ENCODE measurements at places on chromosomes 7 and 10. TPM values are rescaled to one million over a fixed set of nuclear protein-coding genes. Genes with fewer than 3 reads are reported as not detected.
A peak's percentile ranks its signal among the peaks of the same experiment; 100 is the strongest.

- peaks cover 10% of the 10 kb centered on the region for H3K4me1 ChIP-seq
- H3K27me3 ChIP-seq, result no peaks in the 10 kb centered on the region
- H3K36me3 ChIP-seq, result peaks cover 27% of the 10 kb centered on the region
- no peak overlapping the region for H3K27ac ChIP-seq
- H3K4me3 ChIP-seq, result no peak overlapping the region
These were observed 6.2 kb upstream of the ACTR3C start for GRCh38 chr7:150329331-150330120.

- DNase-seq, result no peak
- peaks cover 29% of the 10 kb centered on the region for H3K4me1 ChIP-seq
- no peak overlapping the region for H3K27ac ChIP-seq
- H3K27me3 ChIP-seq, result no peaks in the 10 kb centered on the region
These were observed 94.9 kb downstream of the ZMIZ1 start for GRCh38 chr10:79163666-79163975.

GRCh38 chr10:78267598-78267997 is 233.9 kb downstream of the RPS24 start:
- H3K36me3 ChIP-seq, result no peaks in the 10 kb centered on the region
- H3K4me3 ChIP-seq, result no peak overlapping the region
- no peak overlapping the region for H3K27ac ChIP-seq
- no peak for DNase-seq

NCF1 gene
- total RNA-seq, result not detected

GRCh38 chr7:66921396-66921917 is 432 bp downstream of the TMEM248 start:
- DNase-seq, result no peak
- H3K27me3 ChIP-seq, result no peaks in the 10 kb centered on the region
- peak overlapping the region; percentile 71 for H3K27ac ChIP-seq

DNA sequence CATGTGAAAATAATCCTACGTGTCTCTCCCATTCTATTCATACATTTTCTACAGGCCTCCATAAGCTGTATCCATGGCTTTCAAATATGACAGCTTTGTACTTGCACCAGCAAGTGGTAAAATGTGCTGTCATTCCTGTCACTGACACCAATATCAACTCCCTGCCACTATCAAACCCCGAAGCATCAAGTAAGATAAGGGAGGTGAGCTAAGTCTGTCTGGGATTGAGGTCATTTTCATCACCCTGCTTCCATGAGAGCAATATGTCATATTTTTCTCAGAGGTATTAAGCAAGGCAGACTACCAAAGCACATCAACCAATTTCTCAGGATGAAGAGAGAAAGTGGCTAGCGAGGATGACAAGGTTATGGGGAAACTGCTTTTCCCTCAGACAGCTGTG is 11.1 kb downstream of the GPR22 start:
- H3K4me3 ChIP-seq, result no peak overlapping the region
- no peak overlapping the region for H3K27ac ChIP-seq
- no peaks in the 10 kb centered on the region for H3K4me1 ChIP-seq
- no peaks in the 10 kb centered on the region for H3K36me3 ChIP-seq
- no peak for DNase-seq

DNA sequence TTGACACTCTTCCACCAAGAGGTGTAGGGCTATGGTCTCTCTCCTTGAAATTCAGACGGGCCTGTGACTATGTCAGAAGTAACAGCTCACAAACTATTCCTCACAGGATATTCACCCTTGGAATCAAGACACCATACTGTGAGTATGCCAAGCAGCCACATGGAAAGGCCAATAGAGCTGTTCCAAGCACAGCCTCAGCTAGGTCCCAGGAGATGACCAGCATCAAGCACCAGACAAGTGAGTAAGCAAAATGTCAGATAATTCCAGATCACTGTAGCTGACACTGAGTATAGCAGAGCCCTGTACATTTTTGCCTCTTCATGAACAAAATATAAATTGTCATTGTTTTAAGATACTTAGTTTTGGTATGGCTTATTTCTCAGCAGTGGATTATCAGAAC is 88.1 kb upstream of the KCND2 start:
- no peak for DNase-seq
- H3K4me1 ChIP-seq, result no peaks in the 10 kb centered on the region
- H3K36me3 ChIP-seq, result no peaks in the 10 kb centered on the region
- H3K27ac ChIP-seq, result no peak overlapping the region
- H3K4me3 ChIP-seq, result no peak overlapping the region

DNA sequence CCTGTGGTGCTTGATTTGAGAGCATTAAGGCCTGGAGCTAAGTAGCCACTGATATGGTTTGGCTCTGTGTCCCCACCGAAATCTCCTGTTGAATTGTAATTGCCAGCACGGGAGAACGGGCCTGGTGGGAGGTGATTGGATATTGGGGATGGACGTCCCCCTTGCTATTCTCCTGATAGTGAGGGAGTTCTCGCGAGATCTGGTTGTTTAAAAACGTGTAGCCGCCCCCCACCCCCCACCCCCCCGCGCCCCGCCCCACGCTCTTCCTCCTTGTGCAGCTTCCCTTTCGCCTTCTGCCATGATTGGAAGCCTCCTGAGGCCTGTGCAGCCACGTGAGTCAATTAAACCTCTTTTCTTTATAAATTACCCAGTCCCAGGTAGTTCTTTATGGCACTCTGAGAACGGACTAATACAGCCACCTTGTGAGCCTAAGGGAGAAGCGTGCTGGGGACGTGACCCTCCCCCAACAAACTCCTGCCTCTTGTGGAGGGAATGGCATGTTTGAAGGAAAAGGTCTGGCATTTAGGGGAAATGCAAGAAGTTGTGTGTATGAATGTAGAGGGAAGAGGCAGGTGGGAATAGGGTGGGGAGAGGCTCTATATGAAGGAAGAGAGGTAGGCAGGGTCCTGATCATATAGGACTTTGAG is 118.0 kb upstream of the KMT2C start:
- no peaks in the 10 kb centered on the region for H3K4me1 ChIP-seq
- H3K4me3 ChIP-seq, result no peak overlapping the region
- DNase-seq, result no peak

DNA sequence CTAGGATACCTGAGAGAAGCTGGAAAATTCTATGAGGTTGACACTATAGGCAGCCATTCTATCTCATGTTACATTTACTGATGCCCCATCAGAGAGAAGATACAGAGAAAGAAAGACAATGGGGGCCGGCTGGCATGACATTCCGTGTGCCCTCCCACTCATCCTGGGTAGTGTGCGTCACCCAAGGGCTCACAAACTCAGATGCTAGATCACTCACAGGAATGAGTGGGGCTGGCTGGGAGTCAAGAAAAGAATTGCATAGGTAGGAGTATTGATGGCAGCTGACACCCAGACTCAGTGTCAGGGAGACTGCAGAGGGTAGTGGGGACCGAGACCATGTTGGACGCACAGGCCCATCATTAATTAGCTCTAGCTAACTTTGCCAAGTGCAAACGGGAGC is 1113.5 kb upstream of the AUTS2 start:
- no peaks in the 10 kb centered on the region for H3K4me1 ChIP-seq
- no peaks in the 10 kb centered on the region for H3K36me3 ChIP-seq
- no peak overlapping the region for H3K27ac ChIP-seq
- no peak overlapping the region for H3K4me3 ChIP-seq
- no peak for DNase-seq

TRIM74 gene
- not detected for total RNA-seq

DNA sequence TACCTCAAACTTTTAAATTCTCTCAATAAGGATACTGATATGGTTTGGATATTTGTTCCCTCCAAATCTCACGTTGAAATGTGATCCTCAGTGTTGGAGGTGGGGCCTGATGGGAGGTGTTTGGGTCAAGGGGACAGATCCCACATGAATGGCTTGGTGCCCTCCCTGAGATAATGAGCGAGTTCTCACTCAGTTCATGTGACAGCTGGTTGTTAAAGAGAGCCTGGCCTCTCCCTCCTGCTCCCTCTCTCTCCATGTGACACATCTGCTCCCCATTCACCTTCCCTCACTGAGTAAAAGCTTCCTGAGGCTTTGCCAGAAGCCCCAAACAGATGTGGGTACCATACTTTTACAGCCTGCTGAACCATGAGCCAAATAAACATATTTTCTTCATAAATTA is 19.2 kb downstream of the ABCB4 start:
- no peaks in the 10 kb centered on the region for H3K4me1 ChIP-seq
- DNase-seq, result no peak
- H3K27me3 ChIP-seq, result no peaks in the 10 kb centered on the region
- H3K27ac ChIP-seq, result no peak overlapping the region

KCP gene
- total RNA-seq, result 10.6 TPM

- no peak overlapping the region for H3K4me3 ChIP-seq
- no peaks in the 10 kb centered on the region for H3K27me3 ChIP-seq
- DNase-seq, result no peak
- H3K4me1 ChIP-seq, result peaks cover 24% of the 10 kb centered on the region
- no peaks in the 10 kb centered on the region for H3K36me3 ChIP-seq
These were observed 280.9 kb upstream of the AKR1E2 start for GRCh38 chr10:4545062-4545461.

DNA sequence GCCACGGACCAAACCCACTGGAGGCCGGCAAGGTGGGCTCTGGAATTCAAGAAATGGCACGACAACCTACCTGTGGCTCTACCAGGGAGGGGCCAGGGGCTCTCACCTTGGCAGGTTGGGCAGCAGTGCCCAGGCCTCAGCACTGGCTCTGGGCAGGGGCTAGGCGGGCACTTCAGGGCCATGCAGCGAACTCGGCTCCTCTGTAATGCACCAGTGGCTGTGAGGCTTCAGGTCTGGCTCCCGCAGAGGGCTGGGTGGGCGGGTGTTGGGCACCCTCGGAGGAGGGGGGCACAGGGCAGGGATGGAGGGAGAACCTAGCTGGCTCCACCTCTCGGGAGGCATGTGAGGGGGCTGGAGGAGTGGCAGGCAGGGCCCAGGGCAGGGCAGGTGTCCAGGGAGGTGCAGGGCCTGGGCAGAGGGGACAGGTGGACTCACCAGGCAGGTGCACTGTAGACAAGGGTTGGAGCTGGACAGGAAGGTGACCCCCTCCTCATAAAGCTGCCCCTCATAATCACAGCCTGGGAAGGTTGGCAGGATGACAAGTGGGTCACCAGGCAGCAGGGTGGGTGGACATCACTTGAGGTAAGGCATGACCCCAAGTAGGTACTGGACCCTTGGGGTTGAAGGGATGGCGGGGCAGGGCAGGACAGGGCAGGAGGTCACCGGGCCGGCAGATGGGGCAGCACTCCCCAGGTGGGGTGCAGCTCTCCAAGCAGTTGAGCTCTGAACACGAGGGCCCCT is 6.7 kb downstream of the KCP start:
- peaks cover 25% of the 10 kb centered on the region for H3K4me1 ChIP-seq
- H3K36me3 ChIP-seq, result peaks cover 5% of the 10 kb centered on the region
- H3K27me3 ChIP-seq, result peaks cover 15% of the 10 kb centered on the region
- no peak for DNase-seq
- H3K4me3 ChIP-seq, result peak overlapping the region; percentile 54
- peak overlapping the region; percentile 66 for H3K27ac ChIP-seq

DNA sequence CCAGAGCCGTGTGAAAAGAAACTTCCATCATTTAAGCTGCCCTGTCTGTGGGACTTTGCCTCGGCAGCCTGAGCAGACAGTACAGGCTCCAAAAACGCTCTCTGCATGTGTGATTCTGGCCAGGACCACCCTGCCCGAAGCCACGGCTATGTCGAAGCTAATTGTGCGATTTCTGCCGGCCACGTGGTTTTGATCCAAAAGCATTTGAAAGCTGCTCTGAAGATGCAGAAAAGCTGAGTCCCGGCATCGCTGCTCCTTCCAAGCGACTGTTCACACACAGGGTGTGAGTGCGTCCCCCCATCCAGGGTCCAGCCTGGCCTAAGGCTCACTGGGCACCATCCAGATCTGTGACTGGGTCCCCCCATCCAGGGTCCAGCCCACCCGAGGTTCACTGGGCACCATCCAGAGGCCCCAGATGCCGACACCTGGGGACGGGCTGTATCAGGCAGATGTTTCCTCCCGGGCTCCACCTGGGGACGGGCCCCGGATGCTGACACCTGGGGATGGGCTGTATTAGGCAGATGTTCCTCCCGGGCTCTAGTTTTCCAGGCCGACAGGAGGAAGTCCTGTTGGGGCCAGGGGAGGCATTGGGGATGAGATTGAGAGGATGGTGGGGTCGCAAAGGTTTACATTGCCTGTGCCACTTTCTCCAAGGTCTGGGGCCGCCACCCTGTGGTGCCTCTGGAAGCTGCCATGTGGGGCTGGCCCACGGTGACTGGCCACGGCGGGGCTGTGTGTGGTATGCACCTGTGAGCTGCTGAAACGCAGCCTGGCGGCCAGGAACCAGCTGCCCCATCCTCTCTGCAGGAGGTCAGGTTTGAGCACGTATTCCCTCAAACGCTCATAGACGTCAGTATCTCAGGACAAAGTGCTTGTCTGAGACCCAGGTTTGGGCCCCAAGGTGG is 527.4 kb downstream of the DNAJB6 start:
- no peak for DNase-seq
- H3K36me3 ChIP-seq, result no peaks in the 10 kb centered on the region
- H3K4me1 ChIP-seq, result no peaks in the 10 kb centered on the region
- no peak overlapping the region for H3K27ac ChIP-seq
- H3K4me3 ChIP-seq, result no peak overlapping the region
- no peaks in the 10 kb centered on the region for H3K27me3 ChIP-seq

- H3K27me3 ChIP-seq, result no peaks in the 10 kb centered on the region
- H3K27ac ChIP-seq, result peak overlapping the region; percentile 75
- peak overlapping the region; percentile 39 for H3K4me3 ChIP-seq
- no peaks in the 10 kb centered on the region for H3K36me3 ChIP-seq
- peak; percentile 54 for DNase-seq
These were observed 82.7 kb upstream of the WIPF3 start for GRCh38 chr7:29723599-29723998.

DNA sequence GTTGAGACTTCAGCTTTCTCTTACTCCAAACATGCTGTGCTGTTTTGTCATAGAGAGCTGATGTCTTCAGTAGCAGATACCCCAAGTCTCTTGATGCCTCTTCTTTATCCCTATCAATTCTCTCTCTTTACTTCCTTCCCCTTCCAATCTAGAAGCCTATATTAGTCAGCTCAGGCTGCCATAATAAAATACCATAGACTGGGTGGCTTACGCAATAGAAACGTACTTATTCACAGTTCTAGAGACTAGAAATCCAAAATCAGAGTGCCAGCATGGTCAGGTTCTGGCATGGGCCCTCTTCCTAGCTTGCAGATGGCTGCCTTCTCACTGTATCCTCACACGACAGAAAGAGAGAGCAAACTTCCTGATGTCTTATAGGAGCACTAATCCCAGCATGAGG is 9.0 kb upstream of the GARS1 start:
- no peak for DNase-seq
- no peaks in the 10 kb centered on the region for H3K4me1 ChIP-seq
- no peaks in the 10 kb centered on the region for H3K36me3 ChIP-seq
- H3K27ac ChIP-seq, result no peak overlapping the region
- no peak overlapping the region for H3K4me3 ChIP-seq

Measured in Calu3 (cell line).